ENCODE measurements at places on chromosomes 2 and 18. TPM values are rescaled to one million over a fixed set of nuclear protein-coding genes. Genes with fewer than 3 reads are reported as not detected.

DNA sequence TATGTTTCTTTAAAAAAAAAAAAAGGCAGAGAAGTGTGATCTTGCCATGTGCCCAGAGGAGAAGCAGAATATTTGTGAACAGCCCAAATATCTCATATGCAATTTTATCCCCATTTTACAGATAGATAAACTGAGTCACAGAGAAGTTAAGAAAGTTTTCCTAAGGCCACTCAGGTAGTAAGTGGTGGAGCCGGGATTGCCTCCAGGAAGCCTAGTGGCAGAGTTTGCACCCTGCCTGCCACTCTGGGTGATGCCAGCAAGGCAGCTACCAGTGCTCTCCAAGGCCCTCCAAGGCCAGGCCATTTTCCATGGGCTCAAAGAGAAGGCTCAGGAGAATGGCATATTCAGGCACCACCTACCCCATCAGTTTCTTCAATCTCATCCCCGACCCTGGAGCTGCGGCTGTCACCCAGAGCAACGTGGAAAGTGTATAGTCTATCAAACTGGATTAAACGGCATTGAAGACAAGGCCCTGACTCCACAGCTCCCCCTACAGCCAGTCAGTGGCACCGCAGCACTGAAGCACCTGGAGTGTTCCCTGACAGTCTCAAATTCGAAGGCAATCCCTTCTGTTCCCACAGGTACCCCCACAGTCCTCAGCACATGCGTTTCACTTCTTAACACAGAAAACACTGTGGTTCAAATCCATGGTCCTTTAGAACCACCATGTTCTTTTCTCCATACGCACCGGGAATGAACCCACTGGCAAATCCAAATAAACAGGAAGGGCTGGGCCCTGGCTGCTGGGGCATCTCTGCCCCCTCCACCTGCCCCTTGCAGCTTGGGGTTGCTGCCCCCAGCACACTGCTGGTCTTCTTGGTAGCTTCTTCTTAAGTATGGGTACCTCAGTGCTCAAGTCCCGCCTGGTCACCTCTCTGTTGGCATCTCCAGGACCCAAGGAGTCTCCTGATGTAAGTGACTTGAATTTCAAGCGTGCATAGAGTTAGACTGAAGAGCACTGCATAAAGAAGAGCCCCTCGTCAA, 175.3 kb downstream of the INHBB start:
- no peak for DNase-seq

LINC00305 gene
- total RNA-seq = not detected

KCNE4 gene
- 1.2 TPM for total RNA-seq

CHRNA1 gene
- total RNA-seq = not detected

DHX57 gene
- 10.0 TPM for total RNA-seq

DNA sequence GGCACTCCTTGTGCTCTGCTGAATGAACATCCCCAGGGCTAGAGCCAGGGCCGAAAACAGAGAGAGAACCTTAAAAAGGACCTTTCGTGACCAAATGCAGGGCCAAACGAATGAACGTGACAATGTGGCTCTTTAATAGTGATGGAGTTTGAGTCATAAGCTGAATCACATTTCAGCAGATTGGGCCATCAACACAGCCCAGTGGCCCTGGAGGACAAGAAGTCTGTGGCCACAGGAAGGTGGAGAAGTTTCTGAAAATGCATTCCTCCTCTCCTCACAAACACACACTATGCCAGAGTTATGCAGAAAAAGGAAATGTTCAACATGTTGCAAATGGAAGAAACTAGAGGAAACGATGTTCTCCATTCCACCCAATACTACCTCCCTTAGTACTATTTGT, 415.8 kb downstream of the HRH4 start:
- no peak for DNase-seq

DNA sequence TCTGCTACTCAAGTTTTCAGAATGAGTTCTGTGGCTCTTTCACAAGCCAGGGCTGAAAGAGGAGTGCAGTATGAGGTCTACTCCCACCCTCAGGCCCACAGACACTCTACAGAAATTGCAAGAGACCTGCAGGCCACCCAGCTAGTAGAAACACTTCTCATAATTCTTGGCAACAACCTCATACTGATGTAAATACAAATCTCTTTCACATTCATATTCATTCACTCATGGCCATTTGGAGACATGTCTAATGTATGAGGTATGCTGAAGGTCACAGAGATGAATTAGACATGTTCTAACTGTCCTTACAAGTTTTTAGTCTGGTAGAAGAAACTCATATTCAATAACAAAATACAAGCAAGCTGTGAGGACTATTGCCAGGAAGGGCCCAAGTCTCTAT, 83.8 kb upstream of the KLHL29 start:
- DNase-seq = no peak

GRCh38 chr2:215638687-215639086, 202.8 kb upstream of the FN1 start:
- no peak for DNase-seq

MYO3B gene
- 0.11 TPM for total RNA-seq

- no peak for DNase-seq
Observed at GRCh38 chr2:114518738-114519137, 76.3 kb downstream of the DPP10 start.

DNA sequence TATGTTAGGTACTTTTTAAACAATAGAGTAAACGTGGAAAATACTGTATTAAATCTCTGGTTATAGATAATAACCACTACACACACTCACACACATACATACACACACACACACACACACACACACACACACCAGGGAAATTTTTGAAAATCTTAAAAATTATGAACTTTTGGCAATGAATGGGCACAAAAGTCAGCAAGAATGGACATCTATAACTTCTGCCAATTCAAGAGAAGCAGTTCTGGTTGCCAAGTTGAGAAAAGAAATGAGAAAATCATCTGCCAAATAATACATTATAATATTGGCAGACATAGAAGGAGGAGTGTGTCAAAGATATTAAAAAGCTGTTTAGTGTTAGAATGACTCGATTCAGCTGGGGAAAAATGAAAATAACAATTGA, 42.9 kb upstream of the TMEM178A start:
- DNase-seq = no peak

DNA sequence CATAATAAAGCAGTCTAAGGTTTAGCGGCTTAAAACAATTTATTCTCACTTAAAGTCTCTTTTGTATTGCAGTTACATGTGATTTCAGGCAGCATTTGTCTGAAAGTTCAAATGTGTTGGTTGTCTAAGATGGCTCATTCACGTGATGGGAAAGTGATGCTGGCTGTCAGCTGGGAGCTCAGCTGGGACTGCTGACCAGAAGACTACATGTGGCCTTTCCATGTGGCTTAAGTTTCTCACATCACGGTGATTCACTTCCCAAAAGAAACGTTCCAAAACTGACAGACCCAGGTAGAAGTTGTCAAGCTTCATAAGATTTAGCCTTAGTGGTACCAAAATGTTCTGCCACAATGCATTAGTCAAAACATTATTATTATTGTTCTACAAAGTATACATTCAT, 76.9 kb downstream of the TMEM131 start:
- DNase-seq = no peak

Measured in heart right ventricle (tissue), 16 donors.